ENCODE measurements at places on chromosomes 3 and 15.

- DNase-seq: no peak
These were observed 55.2 kb downstream of the SPTSSB start for GRCh38 chr3:161316006-161316689.

- no peak for DNase-seq
These were observed 54.2 kb downstream of the FLNB start for GRCh38 chr3:58062472-58062871.

DNA sequence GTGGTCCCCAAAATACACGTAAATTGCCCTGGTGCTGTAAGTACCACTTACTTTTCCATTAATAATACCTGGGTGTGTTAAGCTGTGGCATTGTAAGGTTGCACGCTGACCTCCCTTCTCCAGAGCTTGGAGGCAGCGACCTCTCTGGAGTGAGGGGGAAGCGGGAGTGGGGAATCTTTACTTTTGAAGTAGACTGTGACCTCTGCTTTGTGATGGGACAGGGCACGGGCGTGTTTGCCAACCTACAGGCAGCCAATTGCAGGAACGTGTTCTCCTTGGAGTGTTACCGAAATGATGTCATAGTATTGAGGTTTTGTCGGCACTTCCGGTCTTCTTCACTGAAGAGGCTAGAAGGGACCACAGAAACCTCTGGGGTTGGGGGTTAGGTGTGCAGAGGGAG lies 227.3 kb upstream of the C2CD4B start:
- peak; percentile 33 for DNase-seq

- DNase-seq: no peak
These were observed 16.9 kb downstream of the CD47 start for GRCh38 chr3:108073764-108074431.

GRCh38 chr3:177185035-177185574 lies 12.2 kb downstream of the TBL1XR1 start:
- DNase-seq: no peak

DNA sequence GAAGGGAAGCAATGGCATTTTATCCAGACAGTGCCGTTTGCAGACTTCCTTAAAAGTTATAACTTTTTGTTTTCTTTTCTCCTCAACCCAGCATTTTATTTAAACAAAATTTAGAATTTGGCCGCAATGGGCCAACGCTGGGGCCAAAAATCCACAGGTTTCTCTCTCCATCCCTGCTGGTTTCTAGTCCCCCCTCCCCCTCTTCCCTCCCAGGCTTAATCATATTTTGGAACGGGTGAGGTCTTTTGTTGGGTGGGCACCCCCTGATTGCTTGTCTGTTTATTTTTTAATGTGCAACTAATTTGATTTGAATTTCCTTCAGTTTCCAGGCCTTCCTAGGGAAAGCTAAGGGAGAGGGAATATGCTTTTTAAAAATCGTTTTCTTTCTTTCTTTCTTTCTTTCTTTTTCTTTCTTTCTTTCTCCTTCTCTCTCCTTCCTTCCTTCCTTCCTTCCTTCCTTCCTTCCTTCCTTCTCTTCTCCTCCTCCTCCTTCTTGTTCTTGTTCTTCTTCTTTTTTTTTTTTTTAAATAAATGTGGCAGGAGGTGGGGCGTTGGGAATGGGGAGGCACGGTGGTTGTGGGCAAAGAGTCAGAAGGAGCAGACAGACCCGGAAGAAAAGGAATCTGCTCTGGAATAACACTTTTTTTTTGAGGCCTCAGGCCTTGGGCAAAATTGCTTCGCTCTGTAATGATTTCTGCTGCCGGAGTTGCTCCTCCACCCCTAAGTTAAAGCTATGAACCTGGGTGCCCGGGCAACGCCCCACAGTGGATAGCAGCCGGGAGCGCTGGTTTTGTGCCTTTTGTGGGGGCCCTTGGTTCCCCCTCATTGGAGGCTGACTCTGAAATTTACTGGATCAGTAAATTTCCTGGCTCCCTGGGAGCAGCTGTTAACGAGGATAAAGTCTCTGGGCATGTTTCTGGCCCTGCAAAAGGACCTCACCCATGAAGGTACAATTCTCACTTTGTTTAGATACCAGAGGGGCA lies 1.9 kb downstream of the FNDC3B start:
- no peak for DNase-seq

- DNase-seq: no peak
These were observed 22.6 kb downstream of the LMCD1 start for GRCh38 chr3:8524249-8524648.

DNA sequence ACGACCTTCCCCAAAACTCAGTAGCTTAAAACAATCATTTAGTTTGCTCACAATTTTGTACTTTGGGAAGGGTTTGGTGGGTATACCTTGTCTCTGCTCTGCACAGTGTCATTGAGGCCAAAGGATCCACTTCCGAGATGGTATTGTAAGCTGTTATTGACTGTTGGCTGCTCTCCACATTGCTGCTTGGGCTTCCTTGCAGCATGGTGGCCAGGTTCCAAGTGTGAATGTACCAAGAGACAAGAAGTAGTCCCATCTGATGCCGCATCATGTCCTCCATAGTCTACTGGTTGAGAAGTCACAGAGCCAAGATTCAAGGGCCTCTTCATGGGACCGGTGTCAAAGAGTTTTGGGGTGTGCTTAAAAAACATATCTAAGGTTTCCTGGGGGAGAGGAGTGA lies 268.5 kb downstream of the PLCL2 start:
- DNase-seq: no peak

GRCh38 chr15:81516012-81516411 lies 142.0 kb upstream of the TMC3 start:
- DNase-seq: no peak

- DNase-seq: no peak
These were observed 12.2 kb downstream of the TUBGCP4 start for GRCh38 chr15:43383070-43383469.

DNA sequence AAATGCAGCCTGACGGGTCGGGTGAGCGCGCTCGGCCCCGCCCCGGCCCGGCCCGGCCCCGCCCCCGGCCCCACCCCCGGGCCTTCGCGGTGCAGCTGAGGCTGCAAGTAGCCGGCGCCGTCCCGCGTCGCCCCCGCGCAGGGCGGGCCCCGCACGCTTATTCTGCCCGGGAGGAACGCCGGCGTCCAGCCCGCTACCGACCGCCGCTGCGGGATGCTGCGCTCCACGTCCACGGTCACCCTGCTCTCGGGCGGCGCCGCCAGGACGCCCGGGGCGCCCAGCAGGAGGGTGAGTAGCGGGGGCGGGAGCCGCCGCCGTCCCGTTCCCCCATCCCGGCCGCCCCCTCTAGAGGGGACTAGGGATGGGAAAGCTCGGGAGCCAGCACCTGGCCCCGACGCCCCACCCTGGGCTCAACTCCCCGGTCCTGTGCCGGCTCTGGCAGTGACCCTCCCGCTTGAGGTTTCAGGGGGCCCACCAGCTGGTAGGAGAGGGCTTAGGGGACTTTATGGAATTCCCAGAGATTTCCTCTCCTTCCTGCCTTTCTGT lies at the start of gene MYZAP:
Gene MYZAP (plus strand): TSS at position 83 of the 546 bp plus-strand sequence. CDS start 131 bp downstream, at position 214.
- no peak for DNase-seq

- DNase-seq: no peak
These were observed 72.0 kb downstream of the RAP2B start for GRCh38 chr3:153233986-153234385.

- DNase-seq: no peak
These were observed 185.2 kb upstream of the CFAP20DC start for GRCh38 chr3:59234884-59235633.

GRCh38 chr3:135991621-135992020 lies 26.1 kb downstream of the PPP2R3A start:
- no peak for DNase-seq

DNA sequence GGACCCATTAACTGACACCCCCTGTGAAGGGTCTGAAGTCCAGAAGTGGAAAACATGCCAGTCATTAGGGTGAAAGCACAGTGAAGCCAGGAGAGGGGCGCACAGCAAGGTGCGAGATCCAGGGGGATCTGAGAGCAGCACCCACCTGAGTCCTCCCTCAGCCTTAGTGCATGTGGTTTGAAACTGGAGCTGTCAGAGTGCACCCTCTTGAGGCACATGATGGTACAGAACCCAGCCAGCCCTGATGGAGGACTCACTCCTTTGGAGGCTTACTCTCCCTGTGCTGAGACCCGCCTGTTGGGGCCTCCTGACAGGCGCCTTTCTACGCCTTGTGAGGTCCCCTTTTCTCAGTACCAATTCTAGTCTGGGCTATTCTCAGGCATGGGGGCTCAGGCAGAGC lies 77.8 kb downstream of the IL20RB start:
- no peak for DNase-seq

DNA sequence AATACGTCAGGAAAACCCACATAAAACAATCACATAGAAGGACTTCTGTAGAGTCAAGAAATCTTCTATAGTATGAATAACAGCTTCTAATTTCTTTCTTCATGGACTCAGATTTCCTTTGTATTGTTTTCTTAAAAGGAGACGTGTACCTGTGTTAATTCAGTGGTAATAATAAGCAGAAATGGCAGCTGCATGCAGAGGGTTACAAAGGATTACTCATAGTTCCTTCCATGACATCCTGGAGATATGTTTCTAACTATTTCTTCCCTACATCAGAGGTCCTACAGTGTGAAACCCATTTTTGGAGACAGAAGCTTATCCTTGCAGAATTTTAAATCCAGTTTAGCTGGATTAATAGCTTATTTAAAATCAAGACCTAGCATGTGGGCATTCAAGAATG lies 36.1 kb downstream of the FBXL22 start:
- no peak for DNase-seq

DNA sequence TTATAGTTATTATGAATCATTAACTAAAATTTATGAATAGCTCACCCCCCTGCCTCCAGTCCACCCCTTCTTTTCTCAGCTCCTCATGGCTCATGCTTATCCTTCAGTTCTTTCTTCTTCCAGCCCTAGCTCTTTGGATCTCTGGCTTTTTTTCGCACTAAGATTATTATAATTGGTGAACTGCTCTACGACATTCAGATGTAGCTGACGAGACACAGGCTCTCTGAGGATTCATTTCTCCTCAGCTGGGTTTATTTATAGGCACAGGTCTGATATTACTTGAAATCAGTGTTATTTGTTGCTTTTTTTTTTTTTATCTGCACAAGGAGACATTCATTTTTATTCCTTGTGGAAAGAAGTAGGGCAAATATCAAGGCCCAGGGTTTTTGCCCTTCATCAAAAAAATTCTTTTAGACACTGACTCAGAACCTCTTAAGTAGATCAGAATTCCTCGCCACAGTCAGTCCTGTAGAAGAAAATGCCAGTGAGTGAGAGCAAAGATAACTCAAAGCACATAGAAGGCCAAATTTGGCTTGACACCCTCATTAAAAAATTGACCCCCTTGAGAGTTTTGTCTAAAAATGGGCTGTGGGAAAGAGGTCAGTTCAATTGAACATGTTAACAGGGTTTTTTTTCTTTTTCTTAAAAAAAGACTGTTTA lies 106.6 kb downstream of the MYH15 start:
- no peak for DNase-seq

GRCh38 chr3:23915537-23916108 lies 1.2 kb downstream of the NKIRAS1 start:
- no peak for DNase-seq

GRCh38 chr15:84929795-84930603 lies 45.5 kb downstream of the SLC28A1 start:
- no peak for DNase-seq

DNA sequence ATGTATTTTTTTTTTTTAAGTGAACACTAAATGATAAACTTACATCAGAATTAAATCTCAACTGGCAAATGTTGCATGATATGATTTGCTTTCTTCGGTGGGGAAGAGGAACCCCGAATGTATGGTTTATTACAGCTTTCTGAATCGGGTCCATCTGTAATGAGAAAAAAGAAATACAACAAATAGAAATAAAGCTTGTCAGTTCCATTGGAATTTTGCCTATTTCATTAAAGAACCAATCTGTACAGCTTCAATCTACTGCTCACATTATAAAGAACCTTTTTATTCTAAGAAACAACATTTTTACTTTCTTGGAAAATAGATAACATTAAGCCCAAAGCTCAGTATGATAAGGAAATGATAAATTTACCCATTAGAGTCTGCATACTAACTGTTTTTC lies 186.5 kb downstream of the ZNF385D start:
- DNase-seq: no peak

- DNase-seq: no peak
These were observed 1088.9 kb downstream of the NAALADL2 start for GRCh38 chr3:175948041-175948440.

DNA sequence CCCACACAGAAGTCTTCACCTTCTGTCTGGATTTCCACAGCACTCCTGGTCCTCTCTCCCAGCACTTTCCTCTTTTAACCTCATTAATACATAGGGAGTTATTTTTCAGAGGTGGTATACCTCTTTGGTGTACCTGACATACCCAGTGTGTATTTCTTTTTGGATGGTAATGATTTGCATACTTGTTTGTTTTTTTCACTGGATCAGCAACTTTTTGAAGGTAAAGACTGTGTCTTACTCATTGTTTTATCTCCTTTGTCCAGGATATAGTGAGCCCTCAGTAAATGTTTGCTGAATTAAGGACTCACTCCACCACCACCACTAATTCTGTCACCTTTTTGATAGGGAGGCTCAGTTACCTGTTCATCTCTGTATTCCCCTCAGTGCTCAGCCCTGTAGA lies 52.1 kb downstream of the SACM1L start:
- DNase-seq: no peak

DNA sequence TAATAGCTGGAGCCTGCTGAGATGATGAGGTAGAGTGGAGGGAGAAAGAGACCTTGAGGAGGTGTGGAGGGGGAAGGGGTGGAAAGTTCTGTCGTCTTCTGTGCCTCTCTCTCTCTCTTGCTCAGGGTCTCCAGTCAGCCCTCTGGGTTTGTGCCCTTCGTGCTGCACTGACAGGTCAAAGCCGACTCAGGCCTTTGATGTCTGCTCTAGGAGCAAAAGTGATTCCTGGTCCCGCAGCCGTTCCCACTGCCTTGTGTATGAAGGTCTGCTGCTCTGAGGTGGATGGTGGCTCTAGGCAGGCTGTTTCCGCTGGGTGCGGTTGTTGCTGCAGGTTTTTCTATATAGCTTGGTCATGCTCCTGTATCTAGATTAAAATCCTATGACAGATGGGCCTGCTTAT lies 89.4 kb downstream of the IGF1R start:
- no peak for DNase-seq

- DNase-seq: no peak
These were observed 173.6 kb downstream of the UBE2E2 start for GRCh38 chr3:23376516-23377248.

GRCh38 chr3:53616971-53617892 lies 122.8 kb downstream of the CACNA1D start:
- DNase-seq: no peak

- no peak for DNase-seq
These were observed 87.5 kb downstream of the RPL39L start for GRCh38 chr3:187051724-187052366.

- DNase-seq: no peak
These were observed 345.7 kb downstream of the CADM2 start for GRCh38 chr3:85304360-85304964.

- no peak for DNase-seq
These were observed 433 bp upstream of the MITF start for GRCh38 chr3:69738859-69739203.

Measured in NK-92 treated with Interleukin-12 subunit alpha and Interleukin-12 subunit beta, amount 100 ng/mL, for 24 hours (cell line).